Stimulated activated CD4-positive, alpha-beta T cell treated with anti-CD3 and anti-CD28 coated beads, Interleukin-15, amount 100 ng/mL, for 48 hours (primary cell): ENCODE measurements at places on chromosomes 2 and 18.

GRCh38 chr2:85681372-85681763 is 12.8 kb upstream of the GNLY start:
- no peak for DNase-seq

- no peak for DNase-seq
Measured at GRCh38 chr2:99899882-99900281, 242.5 kb downstream of the AFF3 start.

GRCh38 chr2:205646680-205647079 is 35.6 kb upstream of the NRP2 start:
- DNase-seq = no peak

DNA sequence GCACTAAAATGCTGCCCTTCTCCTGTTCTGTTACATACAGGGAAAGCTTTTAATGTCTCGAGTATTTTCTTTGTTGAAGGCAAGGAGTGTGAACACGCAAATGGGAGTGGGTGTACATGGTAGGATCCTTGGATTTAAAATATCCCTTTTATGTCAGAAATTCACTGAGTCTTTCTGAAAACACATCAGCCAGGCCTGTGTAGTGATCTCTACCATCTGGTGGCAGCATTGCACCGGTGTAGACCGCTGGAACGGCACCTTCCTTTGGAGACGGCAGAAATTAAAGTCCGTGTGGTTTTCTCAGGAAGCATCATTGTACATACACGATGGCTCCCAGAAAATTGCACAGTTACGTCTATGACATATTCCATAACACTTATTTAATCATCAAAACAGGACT is 515.8 kb downstream of the GALR1 start:
- DNase-seq = no peak

DNA sequence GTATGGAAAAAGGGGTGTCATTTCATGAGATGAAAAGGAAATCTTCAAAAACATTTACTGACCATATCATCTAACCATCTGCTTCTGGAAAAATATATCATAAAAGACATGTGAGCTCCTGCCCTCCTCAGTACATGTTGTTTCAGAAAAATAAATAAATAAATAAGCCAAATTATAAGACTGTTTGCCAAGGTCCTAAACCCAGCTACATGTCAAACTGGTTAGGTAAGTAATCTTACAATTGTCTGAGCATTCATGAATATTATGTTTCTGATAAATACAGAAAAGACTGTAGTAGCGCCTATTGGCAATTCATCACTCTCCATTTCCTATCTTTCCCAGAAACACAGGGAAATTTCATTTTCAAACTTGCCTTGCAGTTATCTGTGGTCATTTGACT is 138.9 kb upstream of the SETBP1 start:
- DNase-seq = no peak

DNA sequence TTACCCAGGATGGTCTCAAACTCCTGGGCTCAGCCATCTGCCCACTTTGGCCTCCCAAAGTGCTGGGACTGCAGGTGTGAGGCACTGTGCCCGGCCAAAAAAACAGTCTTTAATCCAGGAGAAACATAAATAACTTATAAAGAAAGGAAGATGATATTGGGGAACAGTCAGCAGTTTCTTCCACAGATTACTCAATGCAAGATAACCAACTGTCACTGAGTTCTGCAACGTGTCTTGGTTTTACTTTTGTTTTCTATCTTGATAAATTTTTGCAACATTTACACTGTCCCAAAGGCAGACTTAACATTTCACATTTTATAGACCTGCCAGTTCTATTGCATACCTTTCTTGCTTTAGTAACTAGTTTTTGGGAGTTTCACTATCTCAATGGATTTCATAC is 71.1 kb downstream of the ANKRD44 start:
- DNase-seq = no peak

- DNase-seq = no peak
Measured at GRCh38 chr2:159411460-159411859, 125.0 kb upstream of the WDSUB1 start.

GRCh38 chr2:143553261-143553660 is 424.0 kb downstream of the ARHGAP15 start:
- no peak for DNase-seq

DNA sequence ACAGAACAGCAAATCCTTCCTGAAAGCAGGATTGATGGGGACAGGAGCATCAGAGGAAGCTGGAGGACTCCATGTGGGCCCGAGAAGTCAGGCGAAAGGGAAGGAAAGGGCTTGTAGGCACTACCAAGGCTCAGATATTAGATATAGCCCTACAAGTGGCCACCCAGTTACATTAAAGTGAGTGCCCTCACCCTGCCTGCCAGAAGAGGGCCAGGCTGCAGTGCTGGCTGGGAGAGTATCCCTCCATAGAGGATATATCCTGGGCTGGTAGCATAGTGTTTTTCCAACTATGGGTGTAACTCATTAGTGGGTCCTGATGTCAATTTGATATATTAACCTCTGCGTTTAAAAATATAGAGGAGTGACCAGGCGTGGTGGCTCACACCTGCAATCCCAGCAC is 285.2 kb downstream of the MYCN start:
- DNase-seq = no peak

DNA sequence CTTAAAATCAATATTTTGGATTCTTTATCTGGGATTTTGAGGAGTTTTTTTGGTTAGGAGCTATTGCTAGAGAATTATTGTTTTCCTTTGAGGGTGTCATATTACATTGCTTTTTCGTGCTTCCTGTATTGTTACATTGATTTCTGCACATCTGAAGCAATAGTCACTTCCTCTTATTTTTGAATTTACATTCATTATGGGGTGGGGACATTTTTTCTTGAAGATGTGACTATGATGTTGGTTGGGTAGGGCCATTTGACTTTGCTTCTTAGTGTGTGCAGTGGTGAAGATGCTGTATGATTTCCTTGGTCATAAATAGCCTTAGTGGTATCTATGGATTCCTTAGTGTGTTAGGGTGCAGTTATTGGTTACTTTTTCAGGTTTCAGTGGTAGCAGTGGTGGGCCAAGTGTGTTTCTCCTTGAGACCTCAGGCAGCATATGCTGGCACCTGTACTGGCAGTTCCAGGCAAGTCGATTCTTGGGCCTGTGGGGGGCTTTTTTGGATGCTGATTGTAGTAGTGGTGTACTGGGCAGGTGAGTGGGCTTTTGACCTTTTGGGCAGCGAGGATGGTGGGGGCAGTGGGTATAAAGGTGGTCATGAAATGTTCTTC is 61.8 kb downstream of the ARHGAP25 start:
- DNase-seq = no peak

DNA sequence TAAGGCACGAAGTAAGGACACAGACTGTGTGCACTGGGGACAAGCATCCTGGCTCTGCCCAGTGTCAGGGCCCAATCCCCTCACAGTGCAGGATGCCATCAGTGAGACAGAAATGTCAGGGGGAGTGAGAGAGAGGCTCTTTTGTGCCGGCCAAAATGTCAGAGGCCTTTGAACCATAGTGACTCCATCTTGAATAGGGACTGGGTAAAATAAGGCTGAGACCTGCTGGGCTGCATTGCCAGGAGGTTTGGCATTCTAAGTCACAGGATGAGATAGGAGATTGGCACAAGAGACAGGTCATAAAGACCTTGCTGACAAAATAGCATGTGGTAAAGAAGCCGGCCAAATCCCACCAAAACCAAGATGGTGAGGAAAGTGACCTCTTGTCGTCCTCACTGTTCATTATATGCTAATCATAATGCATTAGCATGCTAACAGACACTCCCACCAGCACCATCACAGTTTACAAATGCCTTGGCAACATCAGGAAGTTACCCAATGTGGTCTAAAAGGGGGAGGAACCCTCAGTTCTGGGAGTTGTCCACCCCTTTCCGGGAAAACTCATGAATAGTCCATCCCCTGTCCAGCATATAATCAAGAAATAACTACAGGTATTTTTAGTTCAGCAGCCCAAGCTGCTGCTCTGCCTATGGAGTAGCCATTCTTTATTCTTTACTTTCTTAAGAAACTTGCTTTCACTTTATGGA is 337.4 kb downstream of the LPIN1 start:
- DNase-seq = no peak

GRCh38 chr18:9619545-9619944 is 5.2 kb upstream of the PPP4R1 start:
- no peak for DNase-seq

DNA sequence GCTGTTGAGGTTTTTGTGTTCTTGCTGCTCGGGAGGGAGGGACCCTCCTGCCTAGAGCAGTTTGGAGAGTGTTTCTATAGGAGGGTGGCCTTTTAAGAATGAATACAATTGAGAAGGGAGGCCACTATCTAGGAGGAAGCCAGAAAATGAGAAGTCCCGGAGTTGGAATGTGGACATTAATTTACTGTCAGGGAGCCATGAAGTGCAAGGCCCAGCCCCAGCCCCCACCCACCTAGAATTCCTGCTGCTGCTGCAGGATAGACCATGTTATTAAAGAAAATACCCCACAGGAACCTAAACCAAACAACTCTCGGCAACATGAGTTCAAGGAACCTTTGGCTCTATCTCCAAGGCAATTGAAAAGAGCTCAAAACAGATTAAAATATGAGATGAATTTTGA is 46.0 kb downstream of the ZBTB7C start:
- no peak for DNase-seq

DNA sequence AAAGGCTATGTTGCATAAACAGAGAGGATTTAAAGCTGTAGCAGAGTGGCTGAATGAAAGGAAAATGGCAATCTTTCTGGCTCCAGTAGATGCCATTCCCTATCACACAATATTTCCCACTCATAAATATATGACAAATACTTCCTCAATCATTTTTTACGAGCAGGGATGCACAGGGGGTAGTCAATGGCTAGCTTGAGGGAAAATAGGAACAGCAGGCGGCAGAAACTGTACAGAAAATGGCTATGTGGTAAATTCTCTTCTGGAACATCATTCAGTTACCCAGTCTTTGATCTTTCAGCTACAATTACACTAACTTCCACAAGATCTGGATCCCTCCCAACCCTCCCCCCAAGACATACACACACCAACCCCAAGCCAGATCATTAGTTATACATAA is 127.2 kb downstream of the OLA1 start:
- no peak for DNase-seq

DNA sequence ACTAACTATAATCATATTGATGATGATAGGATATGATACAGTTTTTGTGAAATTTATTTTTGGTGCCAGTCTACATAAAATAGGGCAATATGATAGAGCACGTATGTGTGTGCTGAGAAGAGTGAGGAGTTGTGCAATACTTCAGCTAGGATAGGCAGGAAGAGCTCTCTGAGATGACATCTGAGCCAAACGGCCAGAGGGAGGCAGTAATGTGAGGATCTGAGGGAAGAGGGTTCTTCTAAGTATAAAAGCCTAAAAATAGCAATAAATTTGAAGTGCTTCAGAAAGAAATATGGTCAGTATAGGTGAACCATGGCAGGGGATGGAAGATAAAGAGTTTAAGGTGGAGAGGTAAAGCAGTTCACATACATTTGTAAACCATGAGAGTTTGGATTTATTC is 102.5 kb downstream of the OLA1 start:
- DNase-seq = no peak

GRCh38 chr2:68387408-68388350 is 22.6 kb downstream of the PLEK start:
- DNase-seq = no peak

- no peak for DNase-seq
Measured at GRCh38 chr18:5534845-5535244, 9.0 kb downstream of the EPB41L3 start.

- no peak for DNase-seq
Measured at GRCh38 chr18:22711192-22711685, 221.9 kb upstream of the RBBP8 start.

DNA sequence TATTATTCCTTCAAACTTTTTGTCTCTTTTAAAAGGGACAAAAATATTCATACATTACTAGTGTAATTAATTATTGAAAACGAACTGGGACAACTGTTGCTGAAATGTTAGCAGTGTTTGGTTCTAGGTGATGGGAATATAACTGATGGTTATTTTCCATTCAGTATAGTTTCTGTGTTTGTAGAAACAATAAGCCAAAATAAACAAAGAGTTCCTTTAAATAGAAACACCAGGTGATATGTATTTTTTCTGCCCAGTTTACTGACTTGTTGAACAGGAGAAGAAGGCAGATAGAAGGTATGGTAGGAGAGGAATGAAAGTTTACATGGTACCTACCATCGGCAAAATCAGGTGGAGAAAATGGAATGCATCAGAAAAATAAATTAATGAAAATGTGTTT is 74.2 kb downstream of the LYPD6B start:
- no peak for DNase-seq

- DNase-seq = no peak
Measured at GRCh38 chr2:100588071-100588786, 25.4 kb downstream of the PDCL3 start.

DNA sequence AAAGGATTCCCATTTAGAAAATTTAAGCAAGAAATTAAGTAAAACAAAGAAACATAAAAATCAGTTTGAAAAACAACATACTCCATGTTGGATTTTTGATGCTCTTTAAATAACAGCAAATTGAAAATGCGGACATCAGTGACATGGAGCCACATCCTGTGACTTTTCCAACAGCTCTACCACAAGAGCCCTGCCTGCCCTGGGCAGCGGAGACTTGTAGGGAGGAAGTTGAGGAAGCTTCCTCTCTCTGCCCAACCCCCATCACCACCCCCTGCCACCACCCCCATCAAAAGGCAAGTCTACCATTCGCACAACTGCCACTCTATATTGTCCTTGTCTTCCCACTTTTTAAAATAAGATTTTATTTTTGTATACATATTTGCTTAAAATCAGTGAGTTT is 32.8 kb upstream of the DAPL1 start:
- no peak for DNase-seq

- no peak for DNase-seq
Measured at GRCh38 chr2:27076323-27076722, 2.1 kb upstream of the EMILIN1 start.

GRCh38 chr2:126946318-126947102 is 47.8 kb downstream of the TEX51 start:
- no peak for DNase-seq

DNA sequence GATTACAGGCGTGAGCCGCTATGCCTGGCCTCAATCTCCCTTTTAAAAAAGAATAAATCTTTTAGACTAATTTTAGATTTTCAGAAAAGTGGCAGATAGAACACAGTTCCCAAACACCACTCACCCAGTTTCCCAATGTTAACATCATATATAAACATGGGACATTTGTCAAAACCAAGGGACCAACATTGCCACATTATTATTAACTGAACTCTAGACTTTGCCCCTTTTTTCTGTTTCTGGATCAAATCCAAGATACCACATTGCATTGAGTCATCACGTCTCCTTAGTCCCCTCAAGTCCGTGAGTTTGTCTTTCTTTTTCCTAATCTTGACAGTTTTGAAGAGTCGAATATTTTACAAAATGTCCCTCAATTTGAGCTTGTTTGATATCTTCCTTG is 2.4 kb downstream of the C2orf42 start:
- no peak for DNase-seq

GRCh38 chr18:24112874-24113615 is 25.8 kb upstream of the CABYR start:
- no peak for DNase-seq
